ENCODE measurements at places on chromosomes 3 and 15.

- no peak for DNase-seq
Measured at GRCh38 chr3:120497818-120498217, 47.0 kb upstream of the FSTL1 start.

- peak; percentile 63 for DNase-seq
Measured at GRCh38 chr15:49282366-49282765, 112.3 kb downstream of the GALK2 start.

- DNase-seq: no peak
Measured at GRCh38 chr3:23682646-23683045, 123.1 kb upstream of the UBE2E1 start.

- no peak for DNase-seq
Measured at GRCh38 chr3:38460377-38461270, 6.9 kb downstream of the ACVR2B start.

GRCh38 chr3:140165781-140166180 is 230.8 kb downstream of the CLSTN2 start:
- DNase-seq: no peak

DNA sequence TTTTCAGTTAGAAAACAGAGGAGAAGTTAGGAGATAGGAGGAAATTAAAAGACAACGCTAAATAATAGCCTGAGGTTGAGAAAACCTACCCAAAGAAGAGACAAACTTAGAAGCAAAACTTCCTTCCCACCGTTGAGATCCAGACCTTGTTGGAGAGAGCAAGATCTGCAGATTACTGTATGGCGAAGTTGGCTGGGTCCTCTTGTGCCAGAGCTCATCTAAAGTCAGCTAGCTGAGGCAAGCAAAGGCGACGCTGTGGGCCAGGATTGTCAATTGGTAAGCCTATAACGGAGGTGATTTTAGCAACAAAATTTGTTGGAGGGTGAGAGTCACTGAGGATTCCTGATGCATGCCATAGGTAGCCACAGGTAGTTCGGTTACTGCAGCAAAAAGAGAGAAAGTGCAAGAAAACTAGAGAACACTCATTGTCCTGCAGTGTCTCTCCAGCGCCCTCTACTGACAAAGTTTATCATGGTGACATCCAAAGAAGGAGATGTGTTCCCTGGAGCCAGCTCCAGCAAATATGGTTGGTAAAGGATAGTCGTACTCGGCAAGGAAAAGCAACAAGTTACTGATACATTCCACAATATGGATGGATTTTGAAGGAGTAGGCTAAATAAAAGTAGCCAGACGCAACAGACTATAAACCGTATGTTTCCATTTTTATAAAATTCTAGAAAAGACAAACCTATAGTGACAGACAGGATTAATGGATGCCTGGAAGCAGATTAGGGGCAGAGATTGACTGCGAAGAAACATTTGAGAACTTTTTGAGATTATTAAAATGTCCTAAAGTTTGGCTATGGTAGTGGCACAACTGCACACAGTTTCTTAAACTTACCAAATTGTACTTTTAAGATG is 9.8 kb upstream of the OR5K4 start:
- DNase-seq: peak; percentile 22

DNA sequence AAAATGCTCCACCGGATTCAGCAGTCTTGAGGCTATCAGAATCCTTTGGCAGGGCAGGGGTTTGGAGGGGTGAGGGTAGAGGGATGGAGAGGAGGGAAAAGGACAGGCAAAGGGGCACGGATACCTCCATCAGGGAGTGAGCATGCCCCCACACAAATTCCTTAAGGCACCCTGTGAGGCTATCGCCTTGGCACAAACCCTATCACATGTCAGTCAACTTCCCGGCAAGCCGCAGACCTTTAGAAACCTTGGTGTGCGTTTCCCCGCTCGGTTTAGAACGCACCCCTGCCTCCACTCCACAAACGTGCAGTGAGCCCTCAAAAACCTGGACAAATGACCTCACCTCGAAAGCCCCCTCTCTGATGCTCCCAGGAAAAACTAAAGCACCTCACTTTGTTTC is 422 bp upstream of the SETMAR start:
- DNase-seq: no peak

GRCh38 chr15:55586808-55587207 is 1.3 kb downstream of the PYGO1 start:
- DNase-seq: no peak

DNA sequence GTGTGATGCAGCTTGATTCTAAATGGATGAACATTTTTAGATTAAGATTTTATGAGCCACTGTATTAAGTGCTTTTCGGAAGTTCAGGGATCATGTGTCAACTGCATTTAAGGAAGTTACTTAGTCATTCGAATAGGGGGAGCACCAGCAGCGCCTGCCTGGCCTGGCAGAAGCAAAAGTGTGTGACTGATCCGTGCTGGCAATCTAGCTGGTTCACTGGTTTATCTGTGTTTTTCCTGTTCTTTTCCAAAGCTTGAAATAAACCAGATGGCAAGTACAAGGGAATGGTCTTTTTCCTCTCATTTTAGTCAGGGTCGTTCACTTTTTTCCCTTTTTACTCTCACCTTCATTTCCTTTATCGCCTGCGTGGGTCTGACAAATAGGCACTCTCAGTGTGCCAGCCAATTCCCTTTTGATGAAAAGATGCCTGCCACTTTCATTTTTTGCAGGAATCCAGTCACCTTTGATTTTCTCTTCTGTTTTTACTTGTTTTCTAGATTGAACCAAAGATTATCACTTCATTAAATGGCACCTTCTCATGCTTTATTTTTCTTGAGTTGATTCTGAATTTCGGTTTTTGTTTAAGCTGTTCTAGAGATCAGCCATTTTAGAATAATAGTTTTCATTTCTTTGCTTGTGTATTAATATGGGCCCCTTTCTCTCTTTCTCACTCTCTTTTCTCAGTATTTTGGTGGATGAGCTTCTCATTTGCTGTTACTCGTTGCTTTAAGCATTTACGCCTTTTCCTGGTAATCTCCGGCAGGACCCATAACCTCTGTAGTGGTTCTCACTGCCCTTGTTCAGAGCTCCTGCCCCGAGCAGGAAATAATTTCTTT is 2.8 kb downstream of the ABHD2 start:
- DNase-seq: peak; percentile 85

DNA sequence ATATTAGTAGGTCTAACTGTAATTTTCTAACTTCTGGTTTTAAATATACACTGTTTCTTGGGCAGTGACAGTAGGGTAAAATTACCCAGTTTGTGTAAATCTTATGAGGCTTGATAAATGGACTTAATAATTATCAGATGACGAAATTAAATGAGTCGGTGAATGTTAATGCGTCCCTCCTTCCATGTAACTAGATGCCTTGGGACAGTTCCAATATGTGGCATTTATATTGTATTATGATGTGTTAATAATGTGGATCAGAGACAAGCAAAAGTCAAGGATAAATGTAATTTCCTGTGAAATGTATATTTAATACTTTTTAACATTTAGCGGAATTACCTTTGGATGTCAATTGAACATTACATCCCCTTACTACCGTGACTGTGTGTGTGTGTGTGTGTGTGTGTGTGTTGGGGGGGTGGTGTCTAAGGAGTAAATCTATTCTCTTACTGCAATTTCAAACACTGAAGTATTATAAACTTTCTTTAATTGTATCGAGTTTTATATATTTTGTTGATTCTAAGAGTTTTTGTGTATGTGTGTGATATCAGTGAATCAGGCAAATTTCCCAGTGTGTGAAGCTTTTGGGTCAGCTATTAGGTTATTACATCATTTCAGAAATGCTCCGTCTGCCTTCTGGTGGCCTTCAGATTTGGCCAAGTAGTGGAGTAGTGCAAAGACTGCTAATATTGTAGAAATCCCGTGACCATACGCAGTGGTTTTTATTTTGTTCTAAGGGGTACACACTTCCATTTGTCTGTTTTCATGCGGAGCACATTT is 50.1 kb downstream of the CNTN4 start:
- no peak for DNase-seq

DNA sequence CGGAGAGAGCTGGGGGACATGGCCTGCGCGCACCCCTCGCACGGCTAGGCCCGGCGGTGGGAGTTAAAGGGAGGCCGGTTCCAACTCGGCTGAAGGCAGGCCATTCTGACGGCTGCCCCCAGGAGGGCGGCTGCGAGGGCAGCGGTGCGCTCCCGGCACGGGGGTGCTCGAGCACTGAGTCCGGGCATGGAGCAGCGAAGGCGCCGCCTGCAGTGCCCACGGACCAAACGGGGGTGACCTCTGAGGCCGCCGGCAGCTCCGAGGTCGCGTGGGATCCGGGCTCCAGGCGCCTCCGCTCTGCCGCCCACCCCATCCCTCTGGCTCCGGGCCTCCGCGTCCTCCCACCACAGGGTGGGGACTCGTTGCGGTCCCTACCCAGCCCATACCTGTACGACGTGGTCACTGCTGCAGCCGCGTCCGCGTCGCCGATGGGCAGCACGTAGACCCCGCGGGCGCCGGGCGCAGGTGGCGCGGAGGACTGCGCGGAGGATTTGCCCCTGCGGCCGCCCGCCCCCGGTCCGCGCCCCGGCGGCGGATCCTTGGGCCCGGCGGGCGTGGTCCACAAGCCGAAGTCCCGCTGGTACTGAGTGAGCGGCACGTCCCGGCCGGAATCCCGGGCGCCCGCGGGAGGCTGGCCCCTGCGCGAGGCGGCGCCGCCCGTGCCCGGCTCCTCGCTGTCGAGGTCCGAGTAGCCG is 469 bp downstream of the MAP6D1 start:
- no peak for DNase-seq

GRCh38 chr3:134928392-134928791 is 133.3 kb downstream of the EPHB1 start:
- DNase-seq: no peak

DNA sequence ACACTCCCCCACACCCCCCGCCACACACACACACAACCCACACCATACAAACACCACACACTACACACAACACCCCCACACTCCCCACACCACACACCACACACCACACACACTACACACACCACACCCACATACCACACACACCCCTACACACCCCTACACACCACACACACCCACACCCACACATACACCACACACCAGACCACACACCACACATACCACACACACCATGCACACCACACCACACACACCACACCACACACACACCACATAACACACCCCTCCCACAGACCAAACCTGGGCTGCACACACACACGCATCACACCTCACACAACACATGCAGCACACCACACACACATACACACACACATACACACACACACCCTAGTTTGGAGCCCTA is 1.8 kb upstream of the RASGRF1 start:
- no peak for DNase-seq

Data from cardiac fibroblast (primary cell).